Stimulated activated CD4-positive, alpha-beta T cell treated with anti-CD3 and anti-CD28 coated beads, Interleukin-1b, Interleukin-23, amount 100 ng/mL, for 1 hour (primary cell): ENCODE measurements at places on chromosomes 6 and 20.

DNA sequence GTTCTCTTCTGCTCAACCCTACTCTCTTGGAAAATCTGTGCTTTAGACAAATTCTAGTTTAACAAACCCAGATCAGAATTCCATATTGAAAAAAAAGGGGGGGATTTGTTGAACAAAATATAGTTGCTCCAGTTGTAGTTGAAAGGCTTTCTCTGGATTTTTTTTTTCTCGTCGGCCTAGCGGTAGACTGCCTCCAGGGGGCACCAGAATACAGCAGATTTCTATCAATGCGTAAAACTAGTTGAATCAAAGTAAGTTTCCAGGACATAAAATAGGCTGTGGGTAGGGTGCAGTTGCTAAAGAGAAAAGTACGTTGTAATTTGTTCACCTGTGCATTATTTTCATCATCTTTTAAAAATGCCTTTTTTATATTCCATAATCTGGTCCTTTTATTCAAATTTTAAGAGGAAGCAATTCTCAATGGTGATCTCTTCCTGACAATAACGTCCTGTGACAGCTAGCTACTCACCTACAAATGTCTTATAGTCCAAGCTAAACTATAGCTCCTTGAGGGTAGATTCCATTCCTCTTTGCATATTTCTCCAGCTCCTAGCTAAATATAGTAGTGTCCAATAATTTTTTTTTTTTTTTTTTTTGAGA is 105.4 kb downstream of the PERP start:
- DNase-seq, result peak; percentile 41

DNA sequence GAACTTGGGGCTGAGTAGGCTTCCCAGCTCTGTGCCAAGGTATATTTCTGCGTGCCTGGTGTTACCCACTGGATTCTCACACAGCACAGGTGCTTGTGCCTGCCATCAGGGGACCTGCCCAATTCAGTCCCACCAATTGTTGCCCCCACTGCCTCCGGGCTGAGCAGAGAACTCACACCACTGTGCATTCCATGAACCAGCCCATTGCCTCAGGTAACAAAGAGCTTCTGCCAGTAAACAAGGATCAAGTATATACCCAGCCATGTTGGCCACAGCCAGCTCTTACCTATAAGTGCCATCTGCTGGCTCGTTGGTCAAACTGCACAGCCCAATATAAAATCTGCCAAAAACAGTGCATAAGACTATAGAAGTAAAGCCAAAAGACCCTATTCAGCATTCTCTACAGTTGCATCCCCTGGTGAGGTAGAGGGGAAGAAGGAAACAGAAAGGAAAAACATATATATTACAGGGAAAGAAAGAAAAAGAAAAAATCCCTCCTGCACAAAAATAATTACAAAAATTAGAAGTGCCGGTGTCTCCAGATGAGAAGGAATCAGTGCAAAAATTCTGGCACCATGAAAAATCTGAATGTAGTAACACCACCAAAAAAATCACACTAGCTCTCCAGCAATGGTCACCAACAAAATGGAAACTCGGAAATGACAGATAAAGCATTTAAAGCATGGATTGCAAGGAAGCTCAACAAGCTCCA is 241.4 kb downstream of the IBTK start:
- DNase-seq, result no peak

DNA sequence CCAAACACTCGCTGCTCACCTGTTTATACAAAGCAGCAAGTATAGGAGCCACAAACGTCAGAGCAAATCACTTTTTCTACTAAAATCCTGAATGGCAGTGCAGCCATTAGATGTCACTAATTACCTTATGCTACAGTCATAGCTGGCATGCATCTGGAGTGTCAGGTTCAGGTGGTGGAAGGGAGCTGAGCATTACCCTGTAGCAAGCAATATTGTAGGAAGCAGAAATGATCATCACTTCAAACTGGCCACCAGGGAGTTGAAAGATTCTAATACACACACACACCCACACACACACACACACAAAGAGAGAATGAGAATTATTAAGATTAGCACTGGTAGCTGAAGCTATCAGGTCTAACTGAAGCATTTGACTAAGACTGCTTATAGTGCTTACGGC is 75.8 kb downstream of the EFHC1 start:
- no peak for DNase-seq

- no peak for DNase-seq
These were observed 5.2 kb upstream of the GOPC start for GRCh38 chr6:117607511-117607910.

DNA sequence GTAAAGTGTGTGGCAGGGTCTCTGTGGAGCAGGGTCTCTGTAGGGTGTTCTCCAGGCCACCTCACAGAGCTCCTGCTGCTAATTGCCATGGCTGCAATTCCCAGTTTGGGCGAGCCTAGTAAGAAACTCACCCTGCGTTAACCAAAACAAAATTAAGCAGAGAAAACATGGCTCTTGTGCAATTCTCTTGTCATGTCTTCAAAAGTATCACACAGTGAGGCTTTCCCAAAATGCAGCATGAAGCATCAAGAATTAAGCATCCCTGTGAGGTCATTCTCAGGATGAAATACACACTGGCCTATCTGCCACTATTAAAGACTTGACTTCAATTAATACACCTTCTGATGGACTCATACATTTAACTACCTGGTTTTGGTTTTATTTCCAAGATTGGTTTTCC is 72.8 kb downstream of the KIF13A start:
- DNase-seq, result no peak

- no peak for DNase-seq
These were observed 4.7 kb downstream of the ECT2L start for GRCh38 chr6:138800377-138801150.

DNA sequence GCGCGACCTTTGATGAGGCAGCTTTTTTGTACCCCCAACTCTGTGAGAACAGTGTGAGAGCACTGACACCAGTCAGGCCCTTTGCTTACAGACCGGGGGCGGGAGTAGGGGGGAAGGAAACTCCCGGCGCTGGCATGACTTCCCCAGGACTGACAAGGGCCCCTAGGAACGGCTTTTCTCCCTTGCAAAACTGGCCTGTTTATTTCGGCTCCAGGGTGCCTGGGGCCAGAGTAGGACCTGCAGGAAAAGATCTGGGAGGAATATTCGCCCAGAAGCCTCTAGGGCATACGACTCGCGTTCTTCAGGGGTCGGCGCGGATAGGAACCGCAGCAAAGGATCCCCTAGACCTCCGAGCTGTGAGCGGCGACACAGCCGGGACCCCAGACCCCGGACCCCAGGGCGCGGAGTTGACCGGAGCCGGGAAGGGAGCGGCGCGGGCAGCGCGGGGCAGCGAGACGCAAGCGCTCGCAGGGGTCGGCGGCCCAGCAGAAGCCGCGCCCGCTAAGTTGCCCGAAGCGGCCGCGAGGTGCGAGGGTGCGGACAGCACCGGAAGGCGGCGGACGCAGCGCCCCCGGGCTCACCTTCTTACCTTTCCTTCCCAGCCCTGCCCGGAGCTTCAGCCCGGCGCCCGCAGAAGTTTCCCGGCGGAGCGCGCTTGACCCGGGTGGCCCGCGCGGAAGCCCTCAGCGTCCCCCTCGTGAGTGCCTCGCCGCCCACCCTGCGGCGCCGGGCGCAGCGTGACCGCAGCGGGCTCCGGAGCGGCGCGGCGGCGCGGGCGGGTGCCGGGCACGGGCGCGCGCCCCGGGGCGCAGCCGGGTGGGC is at the start of gene POPDC3:
TSS of gene POPDC3 (minus strand) at position 771 of the 822 bp plus-strand sequence. CDS start 18,105 bp downstream, outside the sequence.
- no peak for DNase-seq

DNA sequence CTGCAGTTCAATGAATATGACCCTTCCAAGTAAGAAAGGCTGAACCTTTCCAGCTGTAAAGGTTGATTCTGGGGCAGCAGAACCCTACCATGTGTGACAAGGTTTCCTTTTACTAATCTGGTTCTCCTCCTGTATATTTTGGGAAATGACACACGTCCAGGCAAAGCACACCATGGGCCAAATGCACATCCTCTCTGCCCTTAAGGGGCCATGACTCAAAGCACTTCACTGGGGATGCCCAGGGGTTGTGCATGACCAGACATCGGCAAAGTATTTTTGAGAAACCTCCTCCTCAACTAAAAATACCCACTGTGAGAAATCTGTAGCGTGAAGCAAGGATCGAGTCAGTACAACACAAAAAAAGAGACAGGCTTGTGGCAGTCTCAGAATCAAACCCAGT is 174.7 kb downstream of the BACH2 start:
- no peak for DNase-seq

GRCh38 chr6:48754641-48755040 is 643.6 kb upstream of the PTCHD4 start:
- DNase-seq, result no peak

- DNase-seq, result no peak
These were observed 592 bp upstream of the CTNNBL1 start for GRCh38 chr20:37693242-37693634.

GRCh38 chr20:53949319-53949839 is 121.0 kb downstream of the BCAS1 start:
- peak; percentile 42 for DNase-seq

DNA sequence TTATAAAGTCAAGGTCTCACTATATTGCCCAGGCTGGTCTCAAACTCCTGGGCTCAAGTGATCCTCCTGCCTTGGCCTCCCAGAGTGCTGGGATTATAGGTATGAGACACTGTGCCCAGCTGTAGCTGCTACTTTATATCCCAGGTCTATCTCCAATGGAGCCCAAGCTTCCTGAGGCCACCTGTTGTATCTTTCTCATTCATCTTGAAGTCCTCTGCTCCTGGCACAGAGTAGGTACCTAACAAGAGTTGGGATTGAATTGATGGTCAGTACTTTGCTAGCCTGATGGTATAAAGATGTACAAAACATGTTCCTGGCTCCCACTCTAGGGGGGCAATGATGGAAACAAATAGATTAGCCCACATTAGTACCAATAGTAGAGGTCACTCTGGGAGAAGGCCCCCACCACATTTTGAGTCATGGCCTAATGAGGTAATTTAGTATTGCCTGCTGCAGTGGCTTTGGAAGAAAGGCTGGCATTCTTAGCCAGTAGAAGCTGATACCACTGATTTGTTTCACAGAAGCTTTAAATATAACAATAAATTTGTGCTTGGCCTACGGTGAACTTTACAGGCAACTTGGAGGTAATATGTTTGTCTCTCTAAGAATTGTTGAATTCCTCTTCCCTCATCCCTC is 5.4 kb downstream of the PTPN1 start:
- no peak for DNase-seq

DNA sequence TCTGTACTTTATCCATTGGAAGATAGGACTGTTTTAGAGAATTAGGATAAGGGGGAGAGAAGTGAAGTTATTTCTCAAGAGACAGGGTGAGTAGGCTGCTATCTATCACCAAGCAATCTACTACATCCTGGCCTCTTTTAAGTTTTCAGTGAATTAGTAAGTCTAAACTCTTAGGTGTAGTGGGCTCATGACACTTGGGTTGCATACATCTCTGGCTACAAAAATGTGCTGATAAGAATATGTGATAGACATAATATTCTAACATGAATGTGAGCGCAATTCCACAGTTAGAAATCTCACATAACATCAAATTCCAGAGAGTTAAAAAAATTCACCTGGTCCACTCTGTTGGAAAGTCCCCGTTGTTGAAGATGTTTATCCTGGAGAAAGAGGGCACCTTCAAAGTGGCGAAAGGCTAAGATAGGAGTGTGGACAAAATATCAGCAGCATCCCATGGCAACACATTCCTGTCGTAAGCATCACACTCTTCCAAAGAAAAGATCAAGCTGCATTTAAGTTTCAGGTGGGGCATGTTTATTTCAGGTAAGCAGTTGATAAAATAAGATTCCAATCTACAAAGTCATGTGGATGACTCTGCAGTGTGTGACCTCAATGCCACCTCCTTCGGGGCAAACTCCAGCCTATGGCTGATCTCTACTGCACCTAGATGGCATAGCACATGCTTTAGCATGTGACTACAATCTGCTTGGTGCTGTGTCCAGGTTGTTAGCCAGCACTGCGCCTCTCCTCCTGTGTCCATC is 111.7 kb upstream of the NEDD9 start:
- DNase-seq, result no peak

- no peak for DNase-seq
These were observed 613.0 kb downstream of the UTRN start for GRCh38 chr6:144898052-144898689.

DNA sequence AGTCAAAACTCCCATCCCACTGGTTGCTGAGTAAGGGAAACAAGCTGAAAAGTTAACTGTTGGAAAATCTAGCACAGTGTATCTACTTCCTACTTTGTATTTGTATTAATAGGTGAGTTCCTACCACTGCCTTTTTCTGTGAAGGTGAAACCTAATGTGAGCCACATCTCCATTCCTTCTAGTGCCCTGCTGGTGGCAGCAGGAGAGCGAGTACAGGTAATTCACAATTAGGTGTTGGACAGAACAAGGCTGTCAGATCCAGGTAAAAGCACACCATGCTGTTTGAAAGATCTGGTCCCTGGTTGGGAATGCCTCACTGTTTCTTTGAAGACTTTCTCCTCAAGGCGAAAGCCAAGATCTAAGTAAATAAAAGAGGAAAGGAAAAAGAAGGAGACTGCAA is 528.4 kb downstream of the PKHD1 start:
- no peak for DNase-seq
